ENCODE measurements at places on chromosomes 16 and 17. TPM values are rescaled to one million over a fixed set of nuclear protein-coding genes. Genes with fewer than 3 reads are reported as not detected.
A peak's percentile ranks its signal among the peaks of the same experiment; 100 is the strongest.

GNG13 gene
- not detected for polyA plus RNA-seq

CD79B gene
- polyA plus RNA-seq, result not detected

PTX4 gene
- polyA plus RNA-seq, result 0.07 TPM

DPEP2NB gene
- polyA plus RNA-seq, result not detected

GRCh38 chr17:43832168-43832975 is 574 bp downstream of the MPP3 start:
- peak; percentile 92 for DNase-seq

- DNase-seq, result no peak
Measured at GRCh38 chr16:89055313-89055712, 38.3 kb upstream of the ACSF3 start.

DNA sequence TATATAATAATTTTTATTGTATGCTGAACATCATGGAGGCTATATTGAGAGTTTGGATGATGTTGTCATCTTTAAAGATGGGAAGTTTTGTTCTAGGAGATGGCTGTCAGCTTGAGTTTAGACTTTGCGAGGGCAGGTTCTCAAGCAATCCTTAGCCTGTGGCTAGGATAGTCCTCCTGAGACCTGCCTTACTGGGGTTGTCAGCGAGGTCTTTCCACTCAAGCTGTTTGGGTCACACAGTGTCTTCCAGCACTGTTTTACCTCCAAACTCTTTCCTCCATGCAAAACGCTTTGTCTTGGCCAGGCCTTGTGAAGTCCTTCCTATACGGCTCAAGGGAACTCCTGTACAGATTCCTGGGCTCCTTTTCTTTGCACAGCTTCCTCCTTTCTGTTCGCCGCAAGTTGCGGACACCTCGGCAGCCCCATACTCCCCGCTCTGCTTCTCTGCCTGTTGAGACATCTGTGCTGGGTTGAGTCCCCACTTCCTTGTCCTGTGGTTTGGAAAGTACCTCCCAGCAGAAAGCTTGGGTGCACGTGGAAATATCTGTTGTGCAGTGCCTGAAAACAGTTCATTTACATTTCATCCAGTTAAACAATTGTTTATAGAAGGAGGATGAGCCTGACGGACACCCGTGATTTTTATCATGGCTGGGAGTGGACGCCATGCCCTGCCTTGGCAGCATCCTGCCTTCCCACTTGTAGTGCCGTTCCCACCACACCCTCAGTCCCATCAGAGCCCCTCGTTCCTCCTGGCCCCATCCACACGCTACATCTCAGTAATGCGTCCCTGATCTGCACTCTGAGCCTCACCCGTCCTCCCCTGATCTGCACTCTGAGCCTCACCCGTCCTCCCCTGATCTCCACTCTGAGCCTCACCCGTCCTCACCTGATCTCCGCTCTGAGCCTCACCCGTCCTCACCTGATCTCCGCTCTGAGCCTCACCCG is 55.0 kb upstream of the CBFA2T3 start:
- no peak for DNase-seq

DNA sequence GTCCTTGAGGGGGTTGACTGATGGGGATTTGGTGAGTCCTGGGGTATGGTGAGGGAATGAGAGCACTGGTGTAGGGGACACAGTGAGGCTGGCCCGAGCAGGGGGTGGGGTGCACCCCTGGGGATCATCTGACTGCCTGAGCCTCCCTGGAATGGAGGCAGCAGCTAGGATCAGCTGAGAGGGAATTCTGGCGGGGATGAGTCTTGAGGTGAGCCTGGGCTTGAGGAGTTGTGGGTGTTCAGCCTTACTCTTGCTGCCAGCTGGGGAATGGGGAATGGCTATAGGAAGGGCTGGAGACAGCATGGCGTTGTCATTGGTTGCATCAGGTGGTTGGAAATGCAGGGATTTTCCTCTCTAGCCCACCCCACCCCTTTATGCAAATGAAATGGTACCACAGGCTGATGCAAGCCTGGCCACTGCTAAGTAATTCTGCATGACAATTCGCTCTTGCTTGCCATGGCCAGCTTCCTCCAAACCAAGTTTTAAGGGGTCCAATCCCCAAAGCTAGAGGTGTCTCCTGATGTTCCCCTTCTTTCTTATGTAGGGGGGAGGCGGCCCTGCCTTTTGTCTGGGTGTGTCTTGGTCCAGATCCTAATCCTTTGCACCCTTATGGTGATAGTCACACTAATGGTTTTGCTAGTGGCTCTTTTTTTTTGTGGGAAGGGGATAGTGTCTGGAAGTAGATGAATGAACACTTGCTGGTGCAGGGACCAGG is 7.5 kb downstream of the NFE2L1 start:
- no peak for DNase-seq

DNA sequence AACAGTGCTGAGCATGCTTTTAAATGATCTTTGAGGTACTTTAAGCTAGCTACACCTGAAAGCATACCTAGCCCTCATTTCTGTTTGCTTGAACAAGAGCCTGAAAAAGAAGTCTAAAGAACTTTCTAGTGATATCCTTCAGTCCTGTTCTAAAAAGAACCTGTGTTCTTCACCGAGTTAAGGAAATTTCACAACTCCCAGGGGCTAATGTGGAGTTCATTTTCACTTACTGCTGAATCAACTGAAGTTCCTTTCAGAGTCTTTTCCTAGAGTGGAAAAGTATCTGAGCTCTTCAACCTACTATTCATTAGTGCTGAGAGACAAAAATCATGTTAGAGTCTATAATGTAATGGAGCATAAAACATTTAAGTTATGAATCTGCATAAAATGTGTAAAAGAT is 66.9 kb downstream of the CHD9 start:
- DNase-seq, result no peak

DNA sequence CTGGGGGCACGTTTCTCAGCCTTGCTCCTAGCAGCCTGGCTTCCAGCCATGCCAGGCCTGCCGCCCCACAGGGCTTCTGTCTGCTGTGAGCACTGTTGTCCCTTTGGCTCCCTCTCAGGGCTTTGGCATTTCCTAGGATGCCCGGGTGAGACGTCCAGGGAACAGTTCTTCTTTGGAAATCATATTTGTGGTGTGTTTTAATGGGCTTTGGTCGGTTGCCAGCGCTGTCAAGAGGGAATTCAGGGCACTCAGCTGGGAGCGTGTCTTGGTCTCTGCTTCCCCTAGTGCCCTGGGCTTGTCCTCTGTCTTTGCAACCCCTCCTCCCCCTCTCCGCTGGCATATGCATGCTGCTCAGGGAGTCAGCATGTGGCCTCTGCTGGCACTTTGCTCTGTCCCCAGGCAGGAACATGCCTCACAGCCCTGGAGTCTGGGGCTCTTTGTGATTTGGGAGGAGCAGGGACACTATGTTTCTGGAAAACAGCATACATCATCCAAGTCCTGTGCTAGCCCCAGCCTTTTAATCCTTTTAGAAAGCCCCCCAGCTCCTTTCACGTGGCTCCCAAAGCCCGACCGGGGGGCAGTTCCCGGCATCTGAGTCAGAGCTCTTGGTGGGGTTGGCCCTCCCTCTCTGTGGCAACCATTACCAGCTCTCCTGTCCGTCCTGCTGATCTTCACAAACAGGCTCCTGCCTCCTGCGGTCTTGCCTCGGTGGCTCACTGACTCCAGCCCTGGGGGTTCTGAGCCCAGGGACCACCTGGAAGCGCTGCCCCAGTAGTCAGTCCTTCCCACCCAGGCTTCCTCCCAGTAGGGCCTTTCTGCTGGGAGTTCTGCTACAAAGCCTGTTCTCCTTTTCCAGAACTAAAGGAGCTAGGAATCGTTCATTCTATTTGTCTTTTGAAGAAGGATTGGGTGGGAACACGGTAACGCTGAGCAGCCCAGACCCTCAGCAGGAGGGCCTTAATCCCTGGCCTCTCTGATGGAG is 26.7 kb downstream of the SAP30BP start:
- DNase-seq, result peak; percentile 65

- DNase-seq, result no peak
Measured at GRCh38 chr16:85626191-85626981, 13.3 kb downstream of the GSE1 start.

DNA sequence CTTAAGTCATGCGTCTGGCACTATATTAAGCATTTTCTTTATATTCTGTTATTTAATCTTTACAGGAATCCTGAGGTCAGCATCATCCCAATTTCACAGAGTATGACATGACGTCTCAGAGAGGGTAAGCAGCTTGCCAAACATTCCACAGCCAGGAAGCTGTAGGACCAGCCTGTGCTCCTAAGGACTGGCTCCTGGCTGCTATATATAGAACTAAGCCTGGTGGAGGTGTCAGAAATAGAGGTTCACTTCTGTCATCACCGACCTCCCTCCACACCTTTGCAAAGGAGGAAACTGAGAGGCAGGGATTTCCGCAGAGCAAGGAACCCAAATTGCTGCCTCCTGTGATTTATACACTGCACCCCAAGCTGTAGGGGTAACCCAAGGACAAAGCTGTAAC is 37.9 kb upstream of the NDRG4 start:
- no peak for DNase-seq

DNA sequence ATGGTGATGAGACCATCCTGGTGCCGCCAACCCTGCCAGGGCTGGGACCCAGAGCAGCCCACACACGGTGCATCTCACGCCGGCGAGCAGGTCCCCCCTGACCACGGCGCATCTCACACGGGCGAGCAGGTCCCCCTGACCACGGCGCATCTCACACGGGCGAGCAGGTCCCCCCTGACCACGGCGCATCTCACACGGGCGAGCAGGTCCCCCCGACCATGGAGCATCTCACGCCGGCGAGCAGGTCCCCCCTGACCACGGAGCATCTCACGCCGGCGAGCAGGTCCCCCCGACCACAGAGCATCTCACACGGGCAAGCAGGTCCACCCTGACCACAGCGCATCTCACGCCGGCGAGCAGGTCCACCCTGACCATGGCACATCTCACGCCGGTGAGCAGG is 59.2 kb downstream of the MRM3 start:
- no peak for DNase-seq

- DNase-seq, result peak; percentile 41
Measured at GRCh38 chr16:31458073-31458843, 1.0 kb upstream of the ARMC5 start.
